Stimulated activated CD4-positive, alpha-beta T cell treated with anti-CD3 and anti-CD28 coated beads, TNF-alpha, amount 100 ng/mL, for 1 hour (primary cell): ENCODE measurements at places on chromosomes 3 and 15.

DNA sequence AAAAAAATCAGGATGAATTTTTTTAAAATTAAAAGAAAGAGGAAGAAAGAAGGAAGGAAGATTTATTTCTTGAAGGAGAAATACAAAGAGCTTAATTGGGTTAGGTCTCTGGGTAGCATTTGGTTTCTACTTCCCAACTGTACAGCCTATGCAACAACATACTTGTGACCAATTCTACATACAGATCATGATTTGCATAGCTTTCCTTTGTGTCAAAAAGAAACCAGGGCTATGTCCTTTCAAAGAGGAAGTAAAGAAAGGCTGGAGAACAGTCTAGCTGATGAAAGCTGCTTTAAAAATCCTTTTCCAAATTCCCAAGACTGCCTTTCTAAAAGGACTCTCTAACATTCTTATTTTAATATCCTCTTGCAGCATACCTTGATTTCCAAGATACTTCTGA lies 6.1 kb upstream of the HGD start:
- DNase-seq: no peak

DNA sequence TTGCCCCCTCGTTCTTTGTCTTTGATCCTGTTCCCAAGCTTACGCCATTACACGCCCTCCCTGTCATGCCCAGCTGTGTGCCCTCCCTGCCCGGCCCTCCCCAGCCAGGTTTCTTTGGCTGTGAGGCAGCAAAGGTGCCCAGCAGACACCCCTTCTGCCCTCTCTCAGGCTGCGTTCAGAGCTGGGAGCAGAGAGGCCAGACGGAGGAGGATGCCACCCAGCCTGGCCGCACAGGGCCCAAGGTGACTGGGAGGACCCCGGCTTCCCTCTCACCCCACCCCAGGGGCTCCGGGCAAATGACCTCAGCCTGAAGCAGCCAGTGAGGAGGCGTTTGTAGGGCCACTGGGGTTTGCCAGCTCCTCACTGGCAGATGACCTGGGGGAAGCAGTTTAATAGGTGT lies 30.8 kb upstream of the LACTB start:
- no peak for DNase-seq

DNA sequence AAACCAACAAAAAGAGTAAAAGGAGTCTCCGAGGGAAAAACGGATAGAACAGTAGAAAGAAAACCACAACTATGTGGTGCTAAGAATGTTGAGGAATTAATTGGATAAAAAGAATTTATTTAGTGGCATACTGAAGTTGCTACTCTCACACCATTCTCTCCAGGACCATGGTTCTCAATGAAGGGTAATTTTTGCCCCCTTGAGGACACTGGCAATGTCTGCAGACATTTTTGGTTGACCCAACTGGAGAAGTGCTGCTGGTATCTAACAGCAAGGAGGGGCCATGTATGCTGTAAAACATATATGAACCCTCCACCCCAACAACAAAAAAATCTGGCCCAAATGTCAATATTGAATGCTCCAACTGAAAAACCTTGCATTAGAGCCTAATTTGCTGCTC lies 85.9 kb upstream of the CSPG5 start:
- no peak for DNase-seq

DNA sequence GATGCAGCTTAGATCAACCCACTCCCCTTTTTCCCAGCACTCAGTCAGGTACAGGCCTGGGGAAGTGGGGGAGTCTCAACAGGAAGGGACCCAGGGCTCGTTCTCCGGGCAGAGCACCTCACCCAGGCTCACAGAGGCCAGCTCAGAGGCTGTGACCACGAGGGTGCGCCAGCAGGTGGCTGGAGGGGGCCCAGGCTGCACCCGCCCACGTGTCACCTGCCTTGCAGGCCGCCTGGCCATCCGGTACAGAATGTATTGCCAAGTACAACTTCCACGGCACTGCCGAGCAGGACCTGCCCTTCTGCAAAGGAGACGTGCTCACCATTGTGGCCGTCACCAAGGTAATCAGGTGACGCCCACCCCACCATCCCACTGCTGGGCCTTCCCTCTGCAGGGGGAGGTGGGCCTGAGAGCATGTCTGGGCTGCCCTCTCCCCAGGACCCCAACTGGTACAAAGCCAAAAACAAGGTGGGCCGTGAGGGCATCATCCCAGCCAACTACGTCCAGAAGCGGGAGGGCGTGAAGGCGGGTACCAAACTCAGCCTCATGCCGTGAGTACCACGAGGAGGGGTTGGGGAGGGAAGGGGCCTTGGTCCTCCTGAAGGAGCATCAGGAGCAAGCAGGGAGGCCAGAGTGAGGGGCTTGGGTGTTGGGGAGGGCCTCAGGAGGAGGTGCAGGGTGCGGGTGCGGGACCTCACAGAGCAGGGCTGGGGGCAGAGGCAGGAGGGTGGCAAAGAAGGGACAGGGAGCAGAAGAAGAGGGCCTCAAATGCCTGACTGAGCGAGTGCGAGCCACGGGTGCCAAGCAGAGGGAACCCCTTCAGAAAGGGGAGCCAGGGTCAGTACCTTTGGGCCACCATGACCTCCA lies 14.0 kb upstream of the LMAN1L start:
- DNase-seq: no peak

GRCh38 chr15:93150910-93151881 lies 62.2 kb upstream of the RGMA start:
- DNase-seq: no peak

GRCh38 chr3:150443331-150443741 lies 35.2 kb downstream of the TSC22D2 start:
- DNase-seq: no peak

DNA sequence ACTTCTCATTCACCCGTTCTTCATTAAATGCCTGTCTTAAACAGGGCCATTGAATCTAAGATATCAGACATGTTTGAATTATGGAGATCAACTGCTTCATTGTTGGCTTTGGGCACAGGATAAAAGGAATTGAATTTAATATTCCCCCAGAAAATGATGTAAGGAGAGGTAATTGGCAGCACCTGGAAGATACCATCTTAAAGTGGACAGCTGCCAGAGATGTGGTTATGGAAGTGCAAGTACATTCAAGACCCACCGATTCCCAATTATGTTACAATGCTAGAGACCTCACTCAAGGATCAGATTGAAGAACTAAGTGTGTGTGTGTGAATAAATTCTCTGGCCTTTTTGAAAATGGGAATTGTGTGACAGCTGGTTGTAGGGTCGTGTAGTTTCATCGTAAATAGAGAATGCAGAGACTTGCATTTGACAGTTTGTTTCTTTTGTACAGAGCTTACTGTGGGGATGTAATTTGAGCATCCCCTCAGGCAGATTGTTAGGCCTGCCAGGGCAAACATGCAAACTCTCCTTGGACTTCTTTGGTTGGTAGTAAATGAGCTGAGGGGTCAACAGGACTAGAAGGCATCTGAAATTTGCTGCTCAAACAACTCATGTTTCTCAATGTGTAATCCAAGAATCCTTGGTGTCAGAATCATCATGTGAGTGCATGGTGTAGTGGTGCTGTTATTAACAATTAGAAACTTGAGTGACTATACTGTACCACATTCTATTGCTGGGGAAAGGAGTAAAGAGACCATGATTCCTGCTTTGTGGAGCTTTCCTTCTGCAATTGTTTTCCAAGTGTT lies 359.2 kb upstream of the THRB start:
- DNase-seq: no peak

GRCh38 chr3:143084856-143085731 lies 34.5 kb upstream of the CHST2 start:
- DNase-seq: no peak

DNA sequence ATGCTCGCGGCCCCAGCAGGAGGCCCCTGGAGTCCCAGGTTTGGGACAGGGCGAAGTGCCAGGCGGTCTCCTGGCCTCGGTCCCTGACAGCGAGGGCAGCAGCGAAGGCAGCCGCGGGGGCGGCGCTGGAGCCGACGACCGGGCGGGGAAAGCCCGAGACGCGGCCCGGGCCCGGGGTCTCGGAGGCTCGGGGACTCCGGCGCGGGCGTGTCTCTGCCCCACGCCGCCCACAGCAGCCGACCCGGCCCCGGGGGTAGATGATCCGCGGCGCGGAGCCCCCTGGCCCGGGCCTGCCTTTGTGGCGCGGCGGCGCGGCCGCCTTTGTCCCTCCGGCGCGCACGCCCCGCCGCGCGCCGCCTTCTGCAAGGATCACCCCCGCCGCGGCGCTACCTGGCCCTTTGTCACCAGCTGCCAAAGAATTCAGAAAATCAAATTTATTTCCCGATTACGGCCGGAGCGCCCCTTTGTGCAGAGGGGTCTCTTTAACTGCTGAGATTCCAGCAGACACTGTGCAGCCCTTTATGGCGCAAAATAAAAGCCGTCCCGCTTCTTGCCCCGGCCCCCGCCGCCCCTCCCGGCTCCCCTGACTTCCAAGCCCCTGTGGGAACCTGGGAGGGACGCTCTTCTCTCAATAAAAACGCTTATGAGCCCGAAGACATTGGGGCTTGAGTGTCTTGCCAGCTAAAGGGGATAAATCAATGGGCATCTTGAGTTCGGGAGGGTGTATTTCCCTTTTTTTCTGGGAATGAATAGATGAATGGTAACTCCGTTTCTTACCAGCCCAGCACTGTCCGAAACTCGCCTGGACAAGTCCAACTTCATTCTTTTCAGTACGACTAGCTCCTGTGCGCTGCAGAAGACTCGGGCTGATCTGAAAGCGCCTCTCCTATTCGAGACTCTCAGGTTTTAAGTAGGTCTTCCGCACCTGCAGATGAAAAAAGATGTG lies 68.4 kb downstream of the HES1 start:
- no peak for DNase-seq

- DNase-seq: no peak
Measured at GRCh38 chr3:188008582-188009213, 145.3 kb upstream of the LPP start.

DNA sequence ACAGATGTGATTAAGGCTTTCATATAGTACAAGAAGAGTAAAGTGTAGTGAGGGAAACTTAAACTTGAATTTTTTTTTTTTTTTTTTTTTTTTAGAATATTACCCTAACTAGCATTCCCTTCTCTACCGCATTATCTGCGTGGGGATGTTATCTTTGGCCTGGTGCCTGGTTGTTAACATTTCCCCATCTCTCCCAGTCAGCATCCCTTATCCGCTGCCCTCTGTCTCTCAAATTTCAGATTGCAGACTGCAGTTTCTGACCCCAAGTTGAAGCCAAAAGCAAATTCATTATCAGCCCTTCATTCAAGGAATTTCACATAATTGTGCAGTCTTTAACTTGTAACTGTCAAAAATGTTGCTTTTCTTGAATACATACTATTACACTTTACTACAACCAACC lies 353.0 kb downstream of the PLOD2 start:
- no peak for DNase-seq

DNA sequence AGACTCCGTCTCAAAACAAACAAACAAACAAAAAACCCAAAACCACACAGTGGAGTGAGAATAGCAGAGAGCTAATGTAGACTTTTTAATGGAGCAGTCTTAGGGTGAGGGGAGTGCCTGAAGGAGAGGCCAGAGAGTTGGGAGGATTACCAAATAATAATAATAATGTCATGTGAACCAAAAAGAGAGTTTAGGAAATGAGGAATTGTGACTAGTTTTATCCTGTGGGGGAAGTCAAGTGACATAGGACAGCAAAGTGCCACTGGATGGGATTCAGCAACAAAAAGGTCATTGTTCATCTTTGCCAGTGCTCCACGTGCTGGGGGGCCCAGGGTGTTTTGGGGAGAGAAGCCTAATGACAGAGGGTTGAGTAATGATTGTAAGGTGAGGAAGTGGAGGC lies 12.9 kb downstream of the GPR87 start:
- no peak for DNase-seq

DNA sequence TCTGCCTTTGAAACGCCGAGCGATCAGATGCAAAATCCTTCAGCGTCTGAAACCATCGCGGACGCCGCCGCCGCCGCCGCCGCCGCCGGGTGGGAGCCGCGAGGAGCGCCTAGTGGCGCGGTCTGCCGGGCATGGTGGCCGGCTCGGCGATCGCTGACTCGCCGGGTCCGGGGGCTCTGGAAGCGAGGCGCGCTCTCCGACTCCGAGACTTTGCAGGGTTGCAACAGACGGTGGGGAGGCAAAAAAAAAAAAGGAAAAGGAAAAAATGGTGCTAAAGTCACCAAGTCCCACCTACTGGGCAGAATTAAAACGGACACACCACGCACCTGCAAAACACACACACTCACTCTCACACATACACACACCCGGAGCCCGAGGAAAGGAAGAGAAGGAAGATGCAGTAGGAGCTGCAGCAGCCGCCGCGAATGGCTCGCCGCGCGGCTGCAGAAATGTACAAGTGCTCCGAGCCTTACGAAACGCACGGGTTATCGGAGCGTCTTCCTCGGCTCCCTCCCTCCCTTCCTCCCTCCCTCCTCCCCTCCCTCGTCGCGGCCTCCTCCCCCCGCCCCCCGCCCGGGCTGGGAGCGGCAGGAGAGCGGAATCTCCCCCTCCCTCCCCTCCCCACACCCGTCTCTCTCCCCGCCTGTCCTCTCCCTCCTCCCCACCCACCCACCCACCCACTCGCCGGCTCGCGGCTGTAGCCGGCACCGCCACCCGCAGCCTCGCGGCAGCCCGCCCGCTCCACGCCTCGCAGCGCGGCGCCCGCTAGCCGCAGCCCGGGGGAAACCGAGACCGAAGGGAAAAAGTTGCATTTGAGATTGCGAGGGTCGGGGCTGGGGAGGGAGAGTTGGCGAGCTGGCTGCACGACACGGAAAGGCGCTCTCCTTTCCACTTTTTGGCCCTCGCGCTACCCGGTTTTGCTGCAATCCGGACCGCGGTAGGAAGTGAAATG lies at the start of gene NTRK3:
Gene NTRK3 (minus strand): TSS at position 461 of the 952 bp plus-strand sequence. CDS start 586 bp downstream, outside the sequence.
- no peak for DNase-seq

DNA sequence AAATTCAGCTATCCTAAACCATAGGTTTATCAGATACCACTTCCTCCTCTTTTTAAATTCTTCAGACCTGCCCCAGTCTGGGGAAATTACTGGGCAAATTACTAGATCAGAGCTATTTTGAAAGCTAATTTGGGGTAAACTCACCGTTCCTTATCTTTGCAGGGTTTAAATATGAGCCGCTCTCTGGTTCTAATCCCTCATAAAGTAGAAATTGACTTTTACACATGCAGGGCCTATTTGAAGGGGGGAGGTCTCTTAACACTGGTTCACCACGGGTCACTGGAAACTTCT lies 11.0 kb upstream of the MEIS2 start:
- DNase-seq: no peak

GRCh38 chr15:73374604-73375003 lies 5.8 kb upstream of the HCN4 start:
- no peak for DNase-seq

DNA sequence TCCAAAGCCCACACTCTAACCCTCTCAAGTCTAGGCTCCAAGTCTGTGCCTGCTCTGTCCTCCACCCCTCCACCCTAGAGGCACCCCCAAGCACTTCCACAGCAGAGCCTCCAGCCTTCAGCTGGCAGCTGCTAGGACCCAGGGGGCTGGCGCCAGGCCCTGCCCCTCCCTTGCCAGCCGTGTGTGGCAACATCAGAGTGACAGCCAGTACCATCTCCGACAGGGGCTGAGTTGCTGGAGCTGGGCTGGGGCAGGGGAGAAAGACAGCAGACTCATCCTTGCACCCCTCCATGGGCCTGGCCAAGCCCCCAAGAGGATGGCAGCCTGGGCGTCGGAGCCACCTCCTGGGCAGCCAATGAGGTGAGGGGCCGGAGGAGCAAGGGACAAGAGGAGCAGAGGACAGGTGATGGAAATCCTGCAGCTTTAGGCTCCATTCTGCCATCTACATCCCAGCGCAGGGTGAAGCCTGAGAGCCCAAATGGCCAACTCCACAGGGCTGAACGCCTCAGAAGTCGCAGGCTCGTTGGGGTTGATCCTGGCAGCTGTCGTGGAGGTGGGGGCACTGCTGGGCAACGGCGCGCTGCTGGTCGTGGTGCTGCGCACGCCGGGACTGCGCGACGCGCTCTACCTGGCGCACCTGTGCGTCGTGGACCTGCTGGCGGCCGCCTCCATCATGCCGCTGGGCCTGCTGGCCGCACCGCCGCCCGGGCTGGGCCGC lies at the start of gene GPR62:
Gene GPR62 (plus strand): TSS at position 207 of the 718 bp plus-strand sequence. CDS start 272 bp downstream, at position 479.
- no peak for DNase-seq
